ENCODE measurements at places on chromosomes 16 and 17.
A peak's percentile ranks its signal among the peaks of the same experiment; 100 is the strongest.

DNA sequence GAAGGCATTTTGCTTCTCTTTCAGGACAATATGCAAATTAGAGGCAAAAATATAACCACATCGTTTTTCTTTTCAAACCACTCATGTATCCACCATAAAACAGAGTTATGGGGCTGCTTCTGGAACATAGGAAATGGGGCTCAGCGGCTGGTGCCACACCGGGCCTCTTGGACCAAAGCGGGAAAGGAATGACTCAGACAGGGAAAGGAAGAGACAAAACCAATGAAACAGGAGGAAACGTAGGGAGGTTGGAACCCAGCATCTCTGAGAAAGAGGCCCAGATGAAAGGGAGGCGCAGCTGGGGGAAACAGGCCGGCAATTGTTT, 28.5 kb downstream of the CUEDC1 start:
- DNase-seq: no peak

GRCh38 chr17:75849724-75850123, 5.4 kb downstream of the WBP2 start:
- DNase-seq: no peak

GRCh38 chr16:1040346-1040745, 32.2 kb upstream of the SSTR5 start:
- no peak for DNase-seq

DNA sequence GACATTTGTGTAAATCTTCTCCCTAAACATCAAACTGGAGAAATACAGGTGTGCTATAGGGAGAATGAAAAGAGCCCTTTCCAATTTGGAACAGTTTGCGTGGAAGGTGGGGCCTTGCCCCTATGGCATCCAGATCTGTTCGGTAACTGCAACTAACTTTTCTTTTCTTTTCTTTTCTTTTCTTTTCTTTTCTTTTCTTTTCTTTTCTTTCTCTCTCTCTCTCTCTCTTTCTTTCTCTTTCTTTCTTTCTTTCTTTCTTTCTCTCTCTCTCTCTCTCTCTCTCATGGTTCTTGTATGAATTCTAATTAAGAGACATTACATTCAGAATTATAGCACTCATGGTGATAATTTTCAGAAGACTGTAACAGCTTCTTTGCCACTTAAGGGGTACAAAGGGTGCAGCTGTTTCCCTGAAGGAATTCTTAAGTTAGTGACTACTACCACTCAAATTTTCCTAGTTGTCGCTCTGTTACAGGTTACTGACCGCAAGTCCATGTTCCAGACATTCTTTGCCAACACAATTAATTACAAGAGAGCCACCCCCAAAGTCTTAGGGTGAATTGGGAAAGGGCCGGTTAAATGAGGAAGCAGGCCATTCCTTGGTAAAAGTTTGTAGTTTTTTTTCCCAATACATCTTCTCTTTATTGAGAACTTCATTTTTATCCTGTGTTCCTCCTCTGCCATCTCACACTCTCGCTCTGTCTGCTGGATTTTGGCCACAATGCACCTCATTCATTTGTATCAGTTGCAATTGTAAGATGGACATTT, 69.8 kb downstream of the KSR1 start:
- no peak for DNase-seq

GRCh38 chr17:330993-331701, 21.5 kb downstream of the RPH3AL start:
- DNase-seq: no peak

DNA sequence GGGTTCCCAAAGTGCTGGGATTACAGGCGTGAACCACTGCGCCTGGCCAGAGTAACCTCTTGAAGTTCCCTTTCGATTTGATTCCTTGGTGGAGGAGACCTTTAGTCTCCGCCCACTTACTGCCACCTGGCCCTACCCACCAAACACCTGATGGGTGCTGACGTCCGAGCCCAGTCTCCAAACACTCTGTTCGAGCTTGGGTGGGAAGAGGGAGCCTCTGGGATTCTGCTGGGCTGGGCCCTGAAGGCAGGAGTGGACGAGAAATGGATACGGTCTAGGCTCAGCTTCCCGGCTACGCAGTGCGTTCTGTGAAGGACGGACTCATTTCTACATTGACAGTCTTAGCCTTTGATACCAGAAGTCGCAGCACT, 870 bp upstream of the ITGA3 start:
- peak; percentile 39 for DNase-seq

DNA sequence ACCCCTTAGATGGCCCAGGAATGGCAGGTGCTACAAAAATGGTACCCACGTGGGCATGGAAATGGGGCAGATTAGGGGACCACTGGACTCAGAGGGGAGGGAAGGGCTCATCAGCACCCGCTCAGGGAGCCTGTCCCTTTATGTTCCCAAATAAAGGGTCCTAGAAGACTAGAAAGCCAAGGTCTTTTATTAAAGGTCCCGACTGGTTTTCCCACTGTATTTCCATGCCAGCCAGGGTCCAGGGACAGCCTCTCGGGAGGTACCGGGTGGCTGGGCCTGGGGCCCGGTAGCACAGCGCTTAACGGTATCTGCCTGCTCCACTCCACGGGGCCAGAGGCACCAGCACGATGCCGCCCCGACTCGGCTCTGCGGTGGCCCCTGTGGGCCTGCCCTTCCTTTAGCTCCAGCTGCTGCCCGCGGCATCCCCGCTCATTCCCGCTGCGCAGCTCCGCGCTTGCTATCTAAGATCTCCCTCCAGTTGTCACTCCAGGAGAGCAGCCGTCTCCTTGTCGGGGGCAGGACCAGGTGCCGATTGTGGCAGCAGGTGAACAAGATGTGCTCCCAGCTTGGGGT, 1.4 kb downstream of the NT5C start:
- DNase-seq: no peak

- DNase-seq: peak; percentile 79
Observed at GRCh38 chr16:67396159-67397035, 3.1 kb upstream of the TPPP3 start.

DNA sequence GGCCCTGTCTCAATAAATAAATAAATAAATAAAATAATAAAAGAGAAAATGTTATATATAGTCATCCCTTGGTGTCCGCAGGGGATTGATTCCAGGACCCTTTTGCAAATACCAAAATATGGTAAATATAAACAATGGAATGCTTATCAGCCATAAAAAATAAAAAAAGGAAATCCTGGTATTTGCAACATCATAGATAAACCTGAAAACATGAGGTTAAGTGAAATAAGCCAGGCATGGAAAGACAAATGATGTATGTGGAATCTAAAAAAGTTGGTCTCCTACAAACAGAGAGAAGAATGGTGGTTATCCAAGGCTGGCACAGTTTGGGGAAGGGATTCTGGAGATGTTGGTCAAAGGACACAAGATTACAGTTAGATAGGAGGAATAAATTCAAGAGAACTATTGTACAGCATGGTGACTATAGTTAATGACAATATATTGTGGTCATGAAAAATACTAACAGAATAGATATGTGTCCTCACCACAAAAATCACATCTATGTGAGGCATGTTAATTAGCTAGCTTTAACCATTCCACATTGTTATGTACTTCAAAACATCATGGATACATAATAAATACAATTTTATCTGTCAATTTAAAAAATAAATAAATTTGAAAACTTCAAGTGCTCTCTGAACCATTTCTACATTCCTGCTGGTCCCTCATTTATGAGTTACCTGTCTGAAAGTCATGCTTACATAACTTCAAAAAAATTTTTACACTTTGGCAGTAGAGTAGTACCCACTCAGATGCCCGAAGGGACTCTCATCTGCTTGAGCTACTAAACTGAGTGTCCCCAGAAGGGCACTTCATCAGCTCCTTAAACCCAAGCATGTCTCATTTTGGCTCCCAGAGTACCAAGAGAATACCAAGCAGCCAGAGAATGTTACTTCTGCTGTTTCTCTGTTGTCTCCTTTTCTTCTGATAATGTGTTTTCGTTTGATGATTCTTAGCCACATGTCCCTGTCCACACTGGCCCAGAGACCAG, 26.6 kb downstream of the N4BP1 start:
- peak; percentile 59 for DNase-seq

DNA sequence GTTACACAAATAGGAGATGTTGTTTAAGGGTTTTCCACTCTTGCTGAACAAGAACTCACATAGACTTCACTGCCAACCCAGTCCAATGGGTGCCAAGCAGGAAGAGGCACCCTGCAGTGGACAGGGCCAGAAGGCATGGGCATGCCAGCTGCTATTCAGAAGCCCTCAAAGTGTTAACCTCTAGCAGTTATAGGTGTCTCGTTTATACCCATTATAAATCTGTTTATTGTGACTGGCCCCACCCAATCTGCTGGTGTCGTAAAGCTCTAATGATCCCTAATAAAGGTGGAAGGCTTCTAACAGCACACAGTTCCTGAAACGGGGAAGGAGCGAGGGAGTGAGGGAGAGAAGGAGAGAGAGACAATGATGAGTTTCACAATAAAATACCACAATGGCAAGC, 23.9 kb downstream of the HNF1B start:
- no peak for DNase-seq

GRCh38 chr17:9389111-9389527, 186.5 kb downstream of the STX8 start:
- DNase-seq: peak; percentile 81

DNA sequence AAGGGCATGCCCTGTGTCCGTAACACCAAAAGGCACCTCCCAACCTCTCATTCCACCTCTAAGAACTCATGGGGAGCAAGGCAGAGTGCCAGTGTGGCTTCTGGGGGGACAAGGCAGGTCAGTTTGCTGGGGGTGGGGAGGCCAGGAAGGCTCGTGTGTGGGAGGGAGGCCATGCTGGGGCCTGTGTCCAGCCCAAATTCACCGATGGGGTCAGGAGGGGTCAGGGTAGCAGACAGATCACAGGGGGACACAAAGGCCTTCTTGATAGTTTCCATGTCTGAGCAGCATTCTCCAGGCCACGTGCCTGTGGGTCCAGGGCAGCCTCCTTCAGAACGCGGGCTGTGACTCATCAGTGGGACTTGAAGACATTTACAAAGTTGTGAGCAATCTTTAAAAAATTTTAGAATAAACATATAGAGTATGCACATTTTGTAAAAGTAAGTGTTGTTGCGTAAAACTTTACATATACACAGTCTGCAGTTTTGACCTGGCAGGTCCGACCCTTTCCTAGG, 20.9 kb downstream of the SPACA3 start:
- peak; percentile 97 for DNase-seq

- no peak for DNase-seq
Observed at GRCh38 chr16:65668064-65668595, 546.3 kb upstream of the CDH11 start.

DNA sequence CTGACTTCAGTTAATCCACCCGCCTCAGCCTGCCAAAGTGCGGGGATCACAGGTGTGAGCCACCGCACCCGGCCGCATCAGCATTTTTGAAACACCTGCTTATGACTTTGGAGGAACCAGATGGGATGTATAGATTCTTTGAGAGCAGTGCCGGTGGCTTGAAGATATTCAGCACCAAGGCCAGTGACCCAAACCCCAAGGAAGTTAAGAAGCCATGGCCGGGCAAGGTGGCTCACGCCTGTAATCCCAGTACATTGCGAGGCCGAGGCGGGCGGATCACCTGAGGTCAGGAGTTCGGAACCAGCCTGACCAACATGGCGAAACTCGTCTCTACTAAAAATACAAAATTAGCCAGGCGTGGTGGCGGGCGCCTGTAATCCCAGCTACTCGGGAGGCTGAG, 43.9 kb downstream of the TRARG1 start:
- no peak for DNase-seq

GRCh38 chr17:43368740-43369506, 29.9 kb upstream of the ARL4D start:
- DNase-seq: peak; percentile 83

Data from EL (cell line).